ENCODE measurements at places on chromosomes 12 and 14. TPM values are rescaled to one million over a fixed set of nuclear protein-coding genes. Genes with fewer than 3 reads are reported as not detected.

Gene TSPAN11
- 0.07 TPM for total RNA-seq

Gene PRICKLE1
- total RNA-seq, result not detected

Gene EIF2S3B
- total RNA-seq, result 0.63 TPM

Gene DLGAP5
- total RNA-seq, result 58.2 TPM

Gene HOXC9
- total RNA-seq, result not detected

Gene FBXL14
- total RNA-seq, result 18.1 TPM

DNA sequence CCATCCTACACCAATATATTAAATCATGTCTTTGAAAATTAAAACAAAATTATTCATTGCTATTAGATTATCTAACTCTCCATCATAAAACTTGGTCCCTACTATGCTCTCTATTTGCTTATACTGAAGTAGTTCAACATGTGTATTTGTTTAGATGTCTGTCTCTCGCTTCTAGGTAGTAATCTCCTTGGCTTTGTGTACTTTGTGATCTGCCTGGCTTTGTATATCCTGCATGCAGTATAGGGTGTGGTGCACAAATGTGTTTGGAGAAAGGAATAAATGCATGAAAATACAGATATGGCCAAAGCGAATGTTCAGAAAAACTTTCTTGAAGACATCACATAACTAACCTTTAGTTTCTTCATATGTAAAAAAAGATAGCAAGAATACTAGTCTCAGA lies 246.6 kb upstream of the LRFN5 start:
- no peak for DNase-seq
- H3K27me3 ChIP-seq, result no peaks in the 10 kb centered on the region
- H3K4me3 ChIP-seq, result no peak overlapping the region
- H3K27ac ChIP-seq, result no peak overlapping the region
- H3K4me1 ChIP-seq, result no peaks in the 10 kb centered on the region

DNA sequence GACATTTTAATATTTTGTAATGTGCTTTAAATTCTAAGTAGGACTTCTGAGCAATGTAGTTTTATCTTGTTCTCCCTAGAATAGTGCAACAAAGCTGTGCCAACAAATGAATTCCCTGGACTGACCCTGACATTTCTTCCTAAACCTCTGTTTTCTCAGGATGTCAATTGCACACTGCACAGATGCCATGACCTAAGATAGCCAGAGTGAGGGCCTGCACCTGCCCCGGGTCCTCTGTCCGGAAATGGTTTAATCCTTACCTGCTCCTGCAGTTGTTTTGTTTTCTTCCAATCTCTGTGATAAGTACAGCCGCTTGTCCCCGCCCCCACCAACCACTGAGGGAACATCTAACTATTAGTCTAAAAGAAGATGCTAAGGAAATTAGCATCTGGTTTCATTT lies 831.5 kb downstream of the GALC start:
- DNase-seq, result no peak
- H3K4me3 ChIP-seq, result no peak overlapping the region
- no peak overlapping the region for H3K27ac ChIP-seq
- no peaks in the 10 kb centered on the region for H3K36me3 ChIP-seq
- H3K27me3 ChIP-seq, result no peaks in the 10 kb centered on the region

DNA sequence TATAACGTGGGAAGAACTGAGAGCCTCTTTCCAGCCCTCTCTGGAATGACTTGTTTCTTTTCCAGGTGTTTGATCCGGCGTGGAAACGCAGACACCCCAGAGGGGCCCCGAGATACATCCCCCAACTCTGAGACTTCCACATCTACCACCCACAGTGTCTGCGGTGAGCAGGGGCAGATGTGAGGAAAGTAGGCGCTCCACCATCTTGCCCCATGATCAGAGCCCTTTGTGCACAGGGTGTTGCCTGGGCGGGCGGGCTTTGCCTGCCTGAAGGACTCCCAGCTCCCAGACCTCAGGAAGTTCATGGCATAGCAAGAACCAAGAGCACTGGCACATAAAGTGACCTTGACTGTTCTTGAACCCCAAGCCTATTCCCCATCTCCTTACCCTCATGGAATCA lies 2.8 kb downstream of the CARMIL3 start:
- peaks cover 7% of the 10 kb centered on the region for H3K27me3 ChIP-seq
- peaks cover 19% of the 10 kb centered on the region for H3K4me1 ChIP-seq
- H3K27ac ChIP-seq, result no peak overlapping the region
- no peak overlapping the region for H3K4me3 ChIP-seq
- DNase-seq, result no peak

GRCh38 chr14:104367866-104368750 lies 211.5 kb upstream of the C14orf180 start:
- no peaks in the 10 kb centered on the region for H3K4me1 ChIP-seq
- H3K27me3 ChIP-seq, result no peaks in the 10 kb centered on the region
- DNase-seq, result no peak
- no peak overlapping the region for H3K4me3 ChIP-seq
- H3K27ac ChIP-seq, result no peak overlapping the region

DNA sequence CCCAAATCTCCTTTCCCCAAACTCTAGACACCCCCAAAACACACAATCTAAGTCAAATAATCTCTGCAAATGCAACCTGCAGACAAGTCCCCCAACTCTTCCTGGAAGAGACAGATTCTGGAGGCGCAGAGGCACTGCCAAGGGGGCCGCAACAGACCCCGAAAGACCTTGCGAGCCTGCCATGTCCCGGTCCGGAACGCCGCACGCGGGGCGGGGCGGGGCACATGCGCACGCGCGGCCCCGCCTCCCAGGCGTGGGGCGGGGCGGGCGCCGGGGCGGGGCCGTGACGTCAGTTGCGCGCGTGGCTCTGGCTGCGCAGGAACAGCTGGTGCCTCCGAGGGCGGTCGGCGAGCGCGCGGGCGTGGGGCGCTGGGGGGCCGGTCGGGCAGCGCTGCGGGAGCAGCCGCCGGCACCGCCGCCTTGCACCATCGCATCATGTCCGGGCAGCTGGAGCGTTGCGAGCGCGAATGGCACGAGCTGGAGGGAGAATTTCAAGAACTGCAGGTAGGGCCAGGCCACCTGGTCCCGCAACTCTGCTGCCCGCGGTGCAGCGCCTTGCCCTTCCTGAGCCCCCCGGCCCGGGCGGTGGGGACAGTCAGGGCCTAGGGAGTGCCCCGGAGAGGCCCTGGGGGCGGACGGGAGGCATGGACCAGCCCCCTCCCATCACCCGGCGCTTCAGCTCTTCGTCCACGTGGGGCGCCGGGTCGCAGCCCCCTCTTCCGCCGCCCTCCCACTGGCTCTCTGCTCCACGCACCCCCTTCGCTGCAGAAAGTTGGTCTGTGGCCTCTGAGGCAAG lies at the start of gene TMEM120B:
TSS of gene TMEM120B (plus strand) at position 292 of the 796 bp plus-strand sequence. CDS start at position 436, 144 bp downstream.
- H3K4me3 ChIP-seq, result peak within 1 kb of the TSS; percentile 87
- no peaks in the 10 kb centered on the region for H3K27me3 ChIP-seq
- H3K27ac ChIP-seq, result peak within 1 kb of the TSS; percentile 95
- peak; percentile 93 for DNase-seq
- no peaks in the 10 kb centered on the region for H3K36me3 ChIP-seq
- H3K4me1 ChIP-seq, result peaks cover 37% of the 10 kb centered on the region

GRCh38 chr12:124581307-124582107 lies 14.1 kb upstream of the NCOR2 start:
- no peaks in the 10 kb centered on the region for H3K4me1 ChIP-seq
- no peak overlapping the region for H3K27ac ChIP-seq
- H3K27me3 ChIP-seq, result no peaks in the 10 kb centered on the region

DNA sequence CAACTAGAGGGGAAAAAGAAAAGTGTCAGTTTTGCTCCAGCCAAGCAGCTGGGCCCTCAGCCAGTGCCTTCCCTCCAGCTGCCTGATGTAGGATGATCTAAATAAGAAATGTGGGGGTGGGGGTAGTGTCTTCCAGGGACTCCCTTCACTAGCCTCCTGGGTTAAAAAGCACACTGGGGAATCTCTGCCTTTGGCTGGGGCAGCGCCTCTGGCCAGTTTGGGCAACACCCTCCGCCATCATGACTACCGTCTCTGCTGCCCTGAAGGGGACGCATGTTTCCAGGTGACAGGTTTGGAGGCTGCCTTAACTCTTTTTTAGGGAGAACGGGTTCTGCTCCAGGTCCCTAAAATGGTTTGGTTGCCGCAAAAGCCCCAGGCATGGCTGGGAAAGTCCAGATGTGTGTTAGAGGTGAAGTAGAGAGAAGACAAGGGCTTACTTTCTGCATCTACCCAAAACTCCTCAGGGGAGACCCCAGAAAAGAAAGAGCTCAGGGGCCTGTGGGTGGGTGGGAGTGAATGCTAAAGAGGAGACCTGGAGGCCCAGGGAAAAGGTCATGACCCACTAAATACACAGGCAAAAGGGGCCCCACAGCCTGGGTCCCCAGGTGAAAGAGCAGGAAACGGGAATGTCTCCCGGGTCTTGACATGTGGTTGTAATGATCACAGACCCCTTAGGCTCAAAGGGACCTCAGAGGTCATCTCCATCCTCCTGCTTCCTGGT lies 132.8 kb upstream of the CCND2 start:
- DNase-seq, result no peak
- H3K4me1 ChIP-seq, result peaks cover 100% of the 10 kb centered on the region
- H3K4me3 ChIP-seq, result peak overlapping the region; percentile 4
- peak overlapping the region; percentile 4 for H3K27ac ChIP-seq
- H3K27me3 ChIP-seq, result no peaks in the 10 kb centered on the region

DNA sequence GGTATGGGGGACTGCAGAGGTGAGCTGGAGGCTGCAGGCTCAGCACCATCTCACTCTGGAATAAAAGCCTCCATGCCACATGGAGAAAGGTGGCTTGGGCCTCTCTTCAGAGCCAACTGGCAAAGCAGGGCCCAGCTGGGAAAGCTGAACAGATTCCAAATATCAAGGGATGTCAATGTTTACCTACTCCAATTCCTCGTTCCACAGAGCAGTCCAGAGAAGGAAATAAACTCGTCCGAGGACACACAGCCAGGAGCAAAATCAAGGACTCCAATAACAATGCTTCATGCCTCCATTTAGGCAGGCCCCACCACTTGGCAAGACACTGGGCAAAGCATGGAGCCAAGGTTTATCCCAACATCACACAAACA lies 36.3 kb upstream of the PNMA1 start:
- H3K36me3 ChIP-seq, result no peaks in the 10 kb centered on the region
- H3K4me3 ChIP-seq, result peak overlapping the region; percentile 50
- H3K27ac ChIP-seq, result no peak overlapping the region
- H3K27me3 ChIP-seq, result no peaks in the 10 kb centered on the region

DNA sequence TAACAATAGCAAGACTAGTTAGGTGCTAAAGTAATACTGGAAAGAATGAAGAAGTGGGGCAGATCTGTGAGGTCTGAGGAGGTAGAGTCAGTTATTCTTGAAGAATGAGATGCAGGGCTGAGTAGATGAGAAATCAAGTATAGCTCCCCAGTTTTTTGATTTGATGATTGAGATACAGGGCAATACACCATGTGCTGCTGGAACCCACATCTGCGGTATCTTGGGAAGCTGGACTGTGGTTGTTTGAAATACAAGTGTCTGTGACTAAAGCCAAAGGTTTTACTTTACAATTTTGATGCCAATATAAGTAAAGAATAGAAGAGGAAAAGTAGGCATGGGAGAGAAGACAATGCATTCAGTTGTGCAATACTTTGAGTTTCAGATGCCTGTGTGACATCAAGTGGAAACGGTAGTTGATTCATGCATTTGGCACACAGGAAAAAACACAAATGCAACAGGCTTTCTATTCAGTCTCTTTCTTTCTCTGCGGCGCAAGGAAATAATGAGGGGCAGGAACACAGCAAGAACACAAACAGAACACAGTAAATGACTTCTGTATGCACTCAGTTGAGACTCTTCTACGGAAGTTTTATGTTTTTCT lies 190.2 kb upstream of the SLC38A2 start:
- no peak overlapping the region for H3K4me3 ChIP-seq
- DNase-seq, result no peak
- no peaks in the 10 kb centered on the region for H3K27me3 ChIP-seq
- peaks cover 23% of the 10 kb centered on the region for H3K36me3 ChIP-seq
- peaks cover 38% of the 10 kb centered on the region for H3K4me1 ChIP-seq
- H3K27ac ChIP-seq, result peak overlapping the region; percentile 64
